AG08396 (cell line): ENCODE measurements at places on chromosomes 16 and 17.

- DNase-seq: peak; percentile 46
Measured at GRCh38 chr16:53892155-53892554, 188.2 kb downstream of the FTO start.

DNA sequence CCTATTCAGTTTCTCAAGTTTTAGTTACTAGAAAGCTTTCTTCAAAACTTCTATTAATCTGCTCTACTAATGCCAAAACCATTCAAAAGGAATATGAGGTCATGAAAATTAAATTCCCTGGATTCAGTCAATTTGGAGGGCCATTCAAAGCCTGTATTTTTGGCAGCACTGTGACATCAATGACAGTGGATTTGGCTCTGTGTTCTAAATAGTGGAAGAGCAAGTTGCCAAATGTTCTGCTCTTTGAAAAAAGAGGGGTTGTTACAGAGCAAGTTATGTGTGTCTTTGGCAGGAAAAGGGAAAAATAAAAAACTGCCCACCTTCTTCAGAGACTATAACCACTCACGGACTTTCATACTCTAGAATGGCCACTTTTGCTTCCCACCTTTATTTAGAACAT, 3.2 kb upstream of the C16orf46 start:
- no peak for DNase-seq

GRCh38 chr16:69482410-69482991, 58.1 kb downstream of the CYB5B start:
- DNase-seq: peak; percentile 26

DNA sequence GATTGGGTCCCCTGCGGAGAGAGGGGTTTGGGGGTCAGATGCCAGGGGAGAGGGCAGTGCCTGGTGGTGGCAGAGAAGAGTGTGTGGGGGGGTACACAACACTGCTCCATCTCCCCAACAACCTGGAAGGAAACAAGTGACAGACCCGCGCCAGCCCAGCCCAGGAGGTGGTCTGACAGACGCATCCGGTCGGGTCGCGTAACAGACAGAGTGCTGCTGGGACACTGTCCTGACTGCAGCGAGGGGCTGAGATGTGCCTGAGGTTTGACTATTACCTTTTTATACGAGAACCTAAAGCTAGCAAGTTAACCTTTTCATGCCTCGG, 16.2 kb downstream of the UNC13D start:
- no peak for DNase-seq

GRCh38 chr17:47652570-47652969, 2.9 kb downstream of the KPNB1 start:
- no peak for DNase-seq

DNA sequence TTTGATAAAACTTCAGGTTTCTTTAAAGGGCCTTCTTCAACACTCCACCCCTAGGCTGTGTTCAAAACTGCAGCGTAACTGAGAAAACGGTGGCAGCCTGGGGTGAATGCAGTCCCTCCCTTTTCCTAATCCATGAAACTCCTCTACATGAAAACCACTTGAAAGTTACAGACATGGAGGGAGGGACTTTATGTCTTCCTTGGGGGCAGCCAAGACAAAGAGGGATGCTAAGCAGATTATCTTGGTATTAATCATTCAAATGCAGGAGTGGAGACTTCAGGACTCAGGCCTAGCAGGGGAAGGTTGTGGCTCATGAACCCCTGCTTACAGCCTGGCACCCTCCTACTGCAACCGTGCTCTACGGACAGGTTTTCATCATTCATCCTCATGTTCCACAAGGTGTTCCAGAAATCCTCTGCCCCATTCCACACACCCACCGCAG, 46.8 kb downstream of the RNF112 start:
- no peak for DNase-seq

- DNase-seq: no peak
Measured at GRCh38 chr16:81544700-81545271, 100.2 kb downstream of the CMIP start.

DNA sequence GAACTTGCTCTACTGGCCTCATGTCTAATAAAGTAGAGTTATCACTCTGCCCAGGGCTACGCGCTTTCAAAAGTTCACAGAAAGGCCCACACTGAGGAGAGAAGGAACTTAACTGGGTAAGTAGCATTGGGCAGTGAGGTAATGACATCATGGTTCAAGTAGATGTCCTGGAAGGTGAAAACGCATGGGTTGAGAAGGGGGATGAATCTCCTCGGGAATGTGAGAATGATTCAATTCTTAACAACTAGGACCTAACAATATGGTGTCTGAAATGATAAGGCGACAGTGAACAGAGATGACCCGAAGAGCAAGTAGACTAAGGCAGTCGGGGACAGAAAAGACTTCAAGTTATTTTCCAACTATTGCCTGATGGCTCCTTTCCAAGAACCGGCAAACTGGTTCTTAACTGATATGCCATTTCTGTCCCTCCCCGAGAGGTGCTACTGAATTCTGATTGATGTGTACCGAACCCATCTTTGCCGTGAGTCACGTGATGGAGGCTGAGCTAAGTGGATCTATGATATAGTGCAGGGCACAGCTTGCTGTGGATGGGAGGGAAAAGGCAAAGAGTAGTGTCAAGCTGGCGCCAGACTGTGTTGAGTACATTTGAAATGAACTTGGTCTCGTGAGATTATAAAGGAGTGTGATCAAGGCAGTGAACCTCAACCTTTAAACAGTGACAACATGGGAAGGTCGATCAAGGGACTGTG, 44.1 kb downstream of the MARCHF10 start:
- no peak for DNase-seq

DNA sequence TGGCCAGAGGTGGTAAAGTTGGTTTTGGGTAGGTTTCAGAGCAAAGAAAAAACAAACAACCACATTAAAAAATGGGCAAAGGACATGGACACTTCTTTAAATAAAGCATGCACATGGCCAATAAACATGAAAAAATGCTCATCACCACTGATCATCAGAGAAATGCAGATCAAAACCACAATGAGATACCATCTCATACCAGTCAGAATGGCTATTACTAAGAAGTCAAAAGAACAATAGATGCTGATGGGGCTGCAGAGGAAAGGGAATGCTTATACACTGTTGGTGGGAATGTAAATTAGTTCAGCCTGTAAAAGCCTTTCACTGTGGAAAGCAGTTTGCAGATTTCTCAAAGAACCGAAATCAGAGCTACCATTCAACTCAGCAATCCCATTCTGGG, 598.4 kb upstream of the SOX9 start:
- no peak for DNase-seq

- DNase-seq: no peak
Measured at GRCh38 chr17:82457073-82457928, 1.2 kb upstream of the NARF start.

DNA sequence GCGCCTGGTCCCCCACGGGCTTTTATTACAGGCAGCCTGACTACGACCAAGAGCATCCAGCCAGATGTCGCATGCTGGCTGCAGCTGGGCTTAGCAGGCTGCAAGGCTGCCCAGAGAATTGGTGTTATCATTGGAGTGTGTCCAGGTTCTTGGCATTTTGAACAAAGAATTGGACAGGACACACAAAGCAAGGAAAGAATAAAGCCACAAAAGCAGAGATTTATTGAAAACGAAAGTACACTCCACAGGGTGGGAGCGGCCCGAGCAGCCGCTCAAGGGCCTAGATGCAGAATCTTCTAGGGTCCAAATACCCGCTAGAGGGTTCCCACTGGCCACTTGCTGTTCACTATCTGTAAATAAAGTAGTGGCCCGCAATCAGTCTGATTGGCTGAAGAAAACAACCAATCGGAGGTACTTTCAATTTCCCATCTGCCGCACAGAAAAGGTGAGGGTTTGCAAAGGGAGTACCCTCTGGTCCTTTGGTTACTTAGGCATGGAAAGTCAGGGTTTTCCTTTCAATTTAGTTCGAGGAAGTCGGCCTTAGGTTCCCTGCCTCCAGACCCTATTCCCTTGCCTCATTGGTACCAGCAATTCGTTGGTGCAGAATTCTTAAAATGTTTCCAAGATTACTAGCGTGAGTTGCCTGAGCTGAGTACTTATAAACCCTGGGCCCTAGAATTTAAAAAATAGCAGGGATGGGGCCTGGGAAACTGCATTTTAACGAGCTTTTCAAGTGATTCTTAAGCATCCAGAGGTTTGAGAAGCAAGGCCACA, 38.5 kb upstream of the CNEP1R1 start:
- DNase-seq: peak; percentile 41

DNA sequence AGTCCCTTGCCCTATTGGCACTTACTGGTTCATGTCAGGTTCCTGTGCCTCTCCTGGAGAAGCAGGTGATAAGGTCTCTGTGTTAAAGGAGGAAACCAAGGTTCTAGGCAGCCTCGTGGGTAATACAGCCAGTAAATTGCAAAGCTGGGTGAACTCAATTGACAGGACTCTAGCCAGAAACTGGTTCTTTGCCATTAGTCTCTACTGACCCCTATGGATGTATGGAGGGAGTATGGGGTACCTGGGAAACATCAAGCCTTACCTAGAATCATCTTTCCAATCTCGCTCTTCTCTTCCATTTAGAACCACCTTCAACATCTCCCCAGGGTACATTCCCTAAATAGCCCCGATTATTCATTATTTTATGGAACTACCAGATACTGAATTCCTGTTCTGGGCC, 169.3 kb downstream of the CDH13 start:
- DNase-seq: no peak

DNA sequence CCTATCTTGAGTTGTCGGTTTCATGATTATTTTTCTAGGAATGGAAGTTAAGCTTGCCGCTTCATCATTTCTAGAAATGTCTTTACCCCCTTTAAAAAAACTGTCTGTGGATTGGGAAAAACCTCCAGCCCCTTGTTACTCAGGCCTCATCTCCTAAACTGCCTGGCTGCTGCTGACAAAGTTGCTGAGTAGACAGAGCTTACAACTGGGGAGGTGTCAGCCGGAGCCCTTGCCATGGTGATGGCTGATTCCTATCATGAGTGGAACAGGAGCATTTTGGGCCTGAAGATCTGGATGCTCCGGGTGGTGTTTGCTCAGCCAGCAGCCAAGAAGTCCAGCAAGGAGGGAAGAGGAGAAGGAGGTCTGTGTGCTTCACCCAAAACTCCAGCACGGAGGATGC, 243.3 kb downstream of the ENGASE start:
- no peak for DNase-seq

- DNase-seq: no peak
Measured at GRCh38 chr16:87044829-87045228, 272.4 kb downstream of the C16orf95 start.

GRCh38 chr17:31269578-31269983, 27.5 kb downstream of the OMG start:
- peak; percentile 70 for DNase-seq

DNA sequence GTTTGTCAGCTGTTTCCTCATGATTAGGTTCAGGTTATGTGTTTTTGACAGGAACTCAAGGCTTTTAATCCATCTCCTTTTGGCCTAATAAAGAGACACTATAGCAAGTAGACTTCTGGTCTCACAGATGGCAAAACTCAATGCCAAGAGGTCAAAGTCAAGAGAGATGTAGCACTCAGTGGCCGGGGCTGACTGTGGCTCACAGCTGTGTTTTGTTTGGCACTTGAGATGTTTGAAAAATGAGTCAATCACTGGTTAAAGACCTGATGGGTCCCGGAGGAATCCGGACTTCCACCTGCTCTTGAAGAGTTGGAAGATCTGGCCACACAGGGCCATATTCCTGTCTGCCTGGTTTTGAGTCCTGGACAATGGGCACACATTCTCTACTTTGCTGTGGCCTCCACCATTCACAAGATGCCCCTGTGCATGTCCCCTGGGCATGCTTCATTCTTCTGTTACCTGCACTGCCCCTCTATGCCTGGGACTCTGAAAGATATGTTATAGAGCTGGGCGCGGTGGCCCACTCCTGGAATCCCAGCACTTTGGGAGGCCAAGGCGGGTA, 210.3 kb downstream of the SNX29 start:
- no peak for DNase-seq

- no peak for DNase-seq
Measured at GRCh38 chr17:45129940-45130680, 2.2 kb downstream of the PLCD3 start.

GRCh38 chr16:60151987-60152386, 1417.9 kb upstream of the GOT2 start:
- no peak for DNase-seq

DNA sequence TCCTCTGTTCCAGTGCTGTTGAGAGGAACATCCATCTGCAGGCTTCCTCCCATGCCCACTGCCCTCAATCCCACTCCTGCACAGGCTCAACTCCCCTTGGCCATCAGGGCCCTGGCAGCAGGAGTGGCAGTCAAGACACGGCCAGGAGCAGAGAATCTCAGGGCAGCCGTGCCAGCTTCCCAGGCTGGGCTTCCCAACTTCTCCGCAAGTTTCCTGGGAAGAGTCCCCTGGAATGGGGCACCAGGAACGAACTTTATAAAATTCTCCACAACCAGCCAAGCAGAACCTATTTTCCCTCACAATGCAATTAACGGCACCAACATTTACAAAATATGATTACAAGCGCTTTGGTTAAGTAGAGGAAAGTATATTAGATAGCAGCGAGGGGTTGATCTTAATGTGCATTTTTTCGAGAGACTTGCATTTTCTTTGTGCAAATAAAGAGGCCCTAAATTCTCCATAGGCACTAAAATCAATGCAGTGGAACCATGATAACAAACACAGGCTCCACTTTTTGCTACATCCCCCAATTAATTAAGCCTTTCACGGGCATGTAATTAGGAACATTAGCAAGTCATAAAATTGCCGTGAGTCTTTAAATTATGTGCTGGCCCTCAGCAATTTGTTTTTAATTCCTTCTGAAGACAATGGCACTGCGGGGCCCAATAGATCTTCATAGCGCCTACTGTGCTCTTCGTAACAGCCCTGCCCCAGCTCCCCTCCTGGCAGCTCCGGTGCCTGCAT, 99.9 kb upstream of the LHX1 start:
- DNase-seq: no peak

GRCh38 chr16:90001761-90002503, 17.3 kb downstream of the DBNDD1 start:
- DNase-seq: no peak

GRCh38 chr16:54526916-54527315, 240.3 kb upstream of the IRX3 start:
- DNase-seq: no peak

- DNase-seq: no peak
Measured at GRCh38 chr16:72798264-72798663, 249.7 kb downstream of the ZFHX3 start.

GRCh38 chr16:840561-841454, 40.3 kb upstream of the GNG13 start:
- no peak for DNase-seq

GRCh38 chr16:61179561-61179960, 856.7 kb downstream of the CDH8 start:
- DNase-seq: no peak

DNA sequence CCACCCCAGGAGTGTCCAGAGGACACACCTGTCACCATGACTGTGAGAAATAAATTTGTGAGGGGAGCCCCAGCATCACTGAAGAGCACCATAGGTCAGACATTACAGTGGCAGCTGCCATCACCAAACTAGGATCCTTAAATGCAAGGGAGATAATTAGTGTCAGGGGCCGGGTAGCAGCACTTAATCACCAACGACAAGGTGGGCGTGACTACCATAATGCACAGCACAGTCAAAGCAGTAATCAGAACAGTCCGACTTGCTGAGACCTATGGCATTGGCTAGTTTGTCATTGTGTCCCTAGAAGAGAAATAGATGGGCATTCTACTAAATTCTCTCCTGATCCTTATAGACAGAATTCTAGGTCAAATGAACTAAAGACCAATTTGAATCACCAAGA, 856.7 kb upstream of the GOT2 start:
- no peak for DNase-seq
